HepG2 (cell line): ENCODE measurements at places on chromosomes 13 and 19. TPM values are rescaled to one million over a fixed set of nuclear protein-coding genes. Genes with fewer than 3 reads are reported as not detected.

The MIDN gene
- 8.4 and 10.7 TPM in 2 replicates for total RNA-seq

The FFAR2 gene
- total RNA-seq, result not detected in 2 replicates

The IL12RB1 gene
- total RNA-seq, result 0.04 TPM in 1 of 2 replicates, not detected in the other

The HIF3A gene
- 0.09 TPM in 1 of 2 replicates, not detected in the other for total RNA-seq

The RAB3D gene
- 2.0 and 3.3 TPM in 2 replicates for total RNA-seq

The CEACAM3 gene
- not detected in 2 replicates for total RNA-seq

The WDR87 gene
- total RNA-seq, result not detected in 2 replicates

The CEACAM16 gene
- not detected in 2 replicates for total RNA-seq

The PGPEP1 gene
- 56.6 and 57.7 TPM in 2 replicates for total RNA-seq

The ARMC6 gene
- 36.8 and 42.7 TPM in 2 replicates for total RNA-seq

The ABHD13 gene
- total RNA-seq, result 6.1 and 6.2 TPM in 2 replicates

The TNNI3 gene
- 3.5 and 3.7 TPM in 2 replicates for total RNA-seq

The IRF2BP1 gene
- 9.7 and 14.3 TPM in 2 replicates for total RNA-seq

The CCNA1 gene
- total RNA-seq, result not detected in 2 replicates

The KLK7 gene
- not detected in 2 replicates for total RNA-seq

The MEIOSIN gene
- total RNA-seq, result not detected in 2 replicates

The RAB3A gene
- total RNA-seq, result 0.53 and 0.58 TPM in 2 replicates

The LRRC25 gene
- 0.13 TPM in 1 of 2 replicates, not detected in the other for total RNA-seq

The STK11 gene
- total RNA-seq, result 28.4 and 43.6 TPM in 2 replicates

The BEST2 gene
- total RNA-seq, result not detected in 2 replicates

The TYROBP gene
- total RNA-seq, result not detected in 2 replicates
